Heart left ventricle (tissue), 16 donors: ENCODE measurements at places on chromosomes 16 and 17. TPM values are rescaled to one million over a fixed set of nuclear protein-coding genes. Genes with fewer than 3 reads are reported as not detected.

Gene FOXN1
- total RNA-seq, result not detected

Gene SLC5A11
- total RNA-seq, result not detected

- no peak for DNase-seq
Measured at GRCh38 chr17:59688008-59688407, 19.2 kb downstream of the PTRH2 start.

GRCh38 chr17:77802333-77802615, 156.2 kb upstream of the TNRC6C start:
- DNase-seq, result no peak

- no peak for DNase-seq
Measured at GRCh38 chr16:77385481-77385880, 49.4 kb downstream of the ADAMTS18 start.

Gene KRTAP16-1
- total RNA-seq, result not detected

DNA sequence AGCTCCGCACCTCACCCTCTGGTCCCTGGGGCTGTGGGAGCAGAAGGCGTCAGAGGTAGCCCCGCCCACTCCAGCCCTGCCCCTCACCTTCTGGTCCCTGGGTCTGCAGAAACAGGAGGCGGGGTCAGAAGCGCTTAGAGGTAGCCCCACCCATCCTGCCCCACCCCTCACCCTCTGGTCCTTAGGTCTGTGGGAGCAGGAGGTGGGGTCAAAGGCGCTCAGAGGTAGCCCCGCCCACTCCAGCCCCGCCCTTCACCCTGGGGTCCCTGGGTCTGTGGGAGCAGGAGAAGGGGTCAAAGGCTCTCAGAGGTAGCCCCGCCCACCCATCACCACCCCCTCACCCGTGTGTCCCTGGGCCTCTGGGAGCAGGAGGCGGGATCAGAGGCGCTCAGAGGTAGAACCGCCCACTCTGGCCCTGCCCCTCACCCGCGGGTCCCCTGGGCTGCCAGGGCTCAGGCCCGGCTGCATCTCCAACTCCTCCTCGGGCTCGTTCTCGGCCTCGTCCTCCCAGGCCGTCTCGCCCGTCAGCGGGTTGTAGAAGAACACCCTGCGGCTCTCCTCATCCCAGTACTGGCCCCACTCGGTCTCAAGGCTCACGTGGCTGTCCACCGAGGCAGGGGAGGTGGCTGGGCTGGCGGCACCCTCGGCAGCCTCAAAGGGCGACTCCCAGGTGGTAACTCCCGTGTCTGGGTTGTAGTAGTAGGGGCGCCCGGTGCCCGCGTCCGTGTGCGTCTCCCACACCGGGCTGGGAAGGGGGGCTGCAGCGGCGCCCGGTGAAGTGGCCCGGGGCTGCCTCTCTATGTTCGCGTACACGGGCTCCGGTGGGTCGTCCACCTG, 27.2 kb downstream of the ARHGAP27 start:
- peak; percentile 33 for DNase-seq

Gene GPR142
- not detected for total RNA-seq

GRCh38 chr17:45276031-45276430, 14.1 kb upstream of the SPATA32 start:
- no peak for DNase-seq
